ENCODE measurements at places on chromosomes 2 and 18.

GRCh38 chr18:80129672-80130367 lies 20.8 kb downstream of the ADNP2 start:
- no peak for DNase-seq

DNA sequence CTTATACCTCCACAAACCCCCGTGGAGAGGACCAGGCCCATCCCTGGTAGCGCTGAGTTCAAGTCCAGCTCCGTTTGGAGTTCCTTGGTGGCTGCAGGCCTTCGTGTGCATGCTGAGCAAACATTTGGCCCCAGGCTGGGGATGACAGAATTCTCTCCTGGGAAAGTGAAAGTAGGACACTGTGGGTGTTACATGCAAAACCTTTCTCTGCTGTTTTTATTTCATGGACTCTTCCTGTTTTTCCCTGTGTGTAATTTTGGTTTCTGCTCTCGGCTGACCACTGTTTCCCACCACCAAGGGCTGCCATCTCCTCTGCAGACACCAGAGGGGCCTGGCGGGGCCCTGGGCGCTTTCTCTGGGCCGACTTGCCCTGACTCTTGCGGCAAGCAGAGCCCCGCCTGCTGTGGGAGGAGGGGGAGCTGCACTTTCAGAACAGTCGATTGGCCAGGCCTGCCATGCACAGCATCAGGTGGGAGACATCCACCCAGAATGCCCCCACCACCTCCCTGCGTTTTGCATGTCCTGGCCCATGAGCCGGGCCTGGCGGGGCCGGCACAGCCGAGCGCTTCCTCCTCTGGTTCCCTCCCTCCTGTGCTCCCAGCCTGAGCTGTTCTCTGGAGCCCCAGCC lies 102.4 kb downstream of the CABLES1 start:
- no peak for DNase-seq

- no peak for DNase-seq
Observed at GRCh38 chr2:182631299-182631698, 84.8 kb upstream of the DNAJC10 start.

GRCh38 chr2:239594772-239595608 lies 194.2 kb upstream of the HDAC4 start:
- DNase-seq = no peak

DNA sequence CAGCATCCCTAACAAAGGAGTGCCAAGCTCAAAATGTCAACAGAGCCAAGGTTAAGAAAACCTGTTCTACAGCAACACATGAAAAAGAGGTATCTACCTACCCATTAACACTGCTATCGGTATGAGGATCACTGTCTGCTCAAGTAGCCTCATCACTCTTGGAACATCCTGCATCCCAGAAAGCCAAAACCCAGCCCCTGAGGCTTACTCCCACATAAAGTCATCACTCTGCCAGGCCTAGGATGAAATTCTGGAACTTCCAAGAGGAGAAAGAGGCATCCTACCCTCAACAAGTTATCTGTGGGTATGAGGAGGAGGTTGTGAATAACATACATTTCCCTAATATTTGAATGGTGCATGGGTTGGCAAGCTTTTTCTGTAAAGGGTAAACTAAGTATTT lies 25.5 kb downstream of the CDH2 start:
- no peak for DNase-seq

- no peak for DNase-seq
Observed at GRCh38 chr18:10301831-10302483, 152.5 kb upstream of the APCDD1 start.

- DNase-seq = peak; percentile 36
Observed at GRCh38 chr2:96554293-96555145, 18.0 kb downstream of the ARID5A start.

DNA sequence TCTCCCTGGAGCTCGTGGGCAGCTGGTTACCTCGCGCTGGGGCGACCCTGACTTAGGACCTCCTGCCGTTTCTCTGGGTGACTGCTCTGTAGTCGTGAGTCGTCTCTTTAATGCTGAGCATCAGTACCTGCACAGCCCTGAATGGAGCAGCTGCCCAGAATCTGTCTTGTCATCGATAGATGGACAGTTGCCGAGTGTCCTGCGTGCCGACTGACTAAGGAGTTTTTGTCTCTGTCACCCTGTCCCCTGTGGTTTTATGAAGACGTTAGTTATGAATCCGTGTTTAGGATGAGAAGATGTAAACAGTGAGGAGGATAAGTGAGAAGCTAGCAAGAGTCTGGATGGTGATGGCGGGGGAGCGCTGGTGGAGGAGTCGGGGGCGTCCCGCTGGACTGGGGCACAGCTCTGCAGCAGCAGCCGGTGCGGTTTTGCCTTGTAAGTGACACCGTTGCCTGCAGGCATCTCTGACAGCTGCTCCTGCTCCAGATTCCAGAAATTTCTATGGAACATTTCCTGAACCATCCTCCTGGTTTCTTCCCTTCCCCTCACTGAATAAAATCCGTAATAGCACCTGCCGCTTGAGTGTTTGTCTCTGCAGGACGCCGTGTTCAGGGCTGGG lies 13.3 kb downstream of the AGAP1 start:
- DNase-seq = no peak

DNA sequence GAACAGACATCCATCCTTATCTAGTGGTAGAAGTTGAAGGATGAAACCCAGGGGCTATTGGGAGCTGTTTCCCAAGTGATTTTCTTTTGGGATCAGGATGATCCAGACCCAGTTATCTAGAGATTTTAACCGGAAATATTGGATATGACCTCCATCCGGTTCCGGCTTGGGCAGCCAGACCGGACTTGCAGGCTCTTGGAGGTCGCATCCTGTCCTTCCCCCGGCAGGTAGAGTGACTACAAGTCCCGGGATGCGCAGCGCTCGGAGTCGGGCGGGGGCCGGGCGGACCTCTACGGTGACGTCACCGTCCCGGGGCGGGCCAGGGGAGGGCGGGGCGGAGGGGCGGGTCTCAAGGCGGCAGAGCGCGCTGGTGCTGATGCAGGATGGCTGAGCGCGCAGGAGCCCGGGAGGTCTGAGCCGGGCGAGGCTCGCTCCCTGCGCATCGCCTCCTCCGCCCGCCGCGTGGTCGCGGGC lies at the start of gene KIF5C:
TSS of gene KIF5C (plus strand) at position 360 of the 474 bp plus-strand sequence. CDS start 391 bp downstream, outside the sequence.
- DNase-seq = peak; percentile 80

- no peak for DNase-seq
Observed at GRCh38 chr2:211766689-211767088, 771.9 kb downstream of the ERBB4 start.

- no peak for DNase-seq
Observed at GRCh38 chr2:10342245-10342951, 39.7 kb downstream of the HPCAL1 start.

GRCh38 chr18:3132700-3133099 lies 87.1 kb downstream of the MYOM1 start:
- no peak for DNase-seq

- no peak for DNase-seq
Observed at GRCh38 chr2:143842836-143843235, 677.1 kb downstream of the ZEB2 start.

- peak; percentile 92 for DNase-seq
Observed at GRCh38 chr18:33755931-33756560, 178.0 kb downstream of the ASXL3 start.

DNA sequence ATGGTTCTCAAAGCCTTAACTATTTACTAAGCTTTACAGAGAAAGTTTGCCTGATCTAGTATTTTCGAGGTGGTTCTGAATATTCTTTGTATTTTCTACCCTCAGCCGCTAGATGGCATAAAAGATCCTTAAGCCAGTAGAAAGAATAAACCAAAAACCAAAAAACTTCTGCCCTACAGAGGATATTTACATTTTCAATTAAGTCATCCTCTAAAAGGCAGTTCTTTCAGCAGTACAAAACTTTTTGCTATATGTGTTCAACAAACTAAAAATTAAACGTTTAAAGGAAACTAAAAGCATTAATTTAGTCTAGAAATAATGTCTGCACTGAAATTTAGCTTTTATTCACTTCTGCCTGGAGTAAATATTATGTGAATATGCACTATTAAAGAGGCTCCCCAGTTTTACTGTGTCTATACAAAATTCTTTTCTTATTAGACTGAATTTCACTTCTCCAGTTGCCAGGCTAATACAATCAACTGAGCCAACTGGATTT lies 297.5 kb downstream of the PIEZO2 start:
- peak; percentile 64 for DNase-seq

GRCh38 chr18:55861266-55861665 lies 273.3 kb upstream of the TCF4 start:
- DNase-seq = peak; percentile 55

Data from fibroblast of skin of right quadriceps (primary cell).